ENCODE measurements at places on chromosomes 5 and 9.
A peak's percentile ranks its signal among the peaks of the same experiment; 100 is the strongest.

DNA sequence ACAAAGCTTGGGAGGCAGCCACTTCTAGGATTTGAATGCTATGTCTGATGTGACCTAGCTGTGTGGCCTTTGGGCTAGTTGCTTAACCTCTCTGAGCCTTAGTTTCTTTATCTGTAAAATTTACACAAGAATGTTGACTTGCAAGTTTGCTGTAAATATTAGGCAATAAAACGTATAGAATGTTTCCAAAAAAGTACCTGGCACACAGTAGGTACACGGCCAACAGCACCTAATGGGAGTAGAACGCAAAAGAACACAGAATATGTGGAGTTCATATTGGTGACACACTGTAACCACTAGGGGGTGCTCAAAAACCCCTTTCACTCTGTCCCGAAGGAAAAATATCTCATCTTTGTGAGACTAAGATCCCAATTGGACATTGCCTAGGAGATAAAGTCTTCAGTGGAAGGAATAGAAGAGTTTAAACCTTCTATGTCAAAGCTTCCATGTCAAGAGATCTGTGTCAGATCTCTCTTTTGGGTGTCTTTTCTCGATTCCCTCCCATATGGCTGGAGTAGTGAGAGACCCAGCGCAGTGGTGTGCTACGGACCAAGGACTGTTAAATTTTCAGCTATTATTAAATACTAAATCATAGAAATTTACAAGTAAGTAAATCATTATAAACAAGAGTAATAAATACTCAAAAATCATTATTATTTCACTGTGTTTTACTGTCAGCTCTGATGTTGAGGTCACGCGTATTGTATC is 145.4 kb upstream of the RAD23B start:
- DNase-seq, result peak; percentile 1

- DNase-seq, result no peak
Observed at GRCh38 chr5:36631620-36632362, 25.4 kb downstream of the SLC1A3 start.

GRCh38 chr5:83496626-83497025 is 25.1 kb downstream of the VCAN start:
- DNase-seq, result no peak

- no peak for DNase-seq
Observed at GRCh38 chr5:98587166-98587565, 186.3 kb upstream of the RGMB start.

DNA sequence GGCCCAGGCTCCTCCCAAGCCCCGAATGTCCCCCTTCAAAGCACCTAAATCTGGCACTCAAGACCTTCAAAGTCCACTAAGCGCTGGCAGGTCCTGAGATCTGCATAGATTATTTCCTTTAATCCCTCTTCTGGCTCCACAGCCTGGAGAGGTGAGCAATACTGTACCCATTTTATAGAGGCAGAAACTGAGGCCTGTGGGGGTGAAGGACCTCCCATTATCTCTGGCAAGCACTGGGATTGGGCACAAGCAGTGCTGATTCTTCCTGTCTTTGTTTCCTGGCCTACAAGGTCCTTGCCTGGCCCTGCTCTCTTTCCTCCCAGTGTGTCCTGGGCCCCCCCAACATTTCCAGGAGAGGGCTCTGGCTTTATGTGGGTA is 252.3 kb downstream of the PBX3 start:
- DNase-seq, result no peak

DNA sequence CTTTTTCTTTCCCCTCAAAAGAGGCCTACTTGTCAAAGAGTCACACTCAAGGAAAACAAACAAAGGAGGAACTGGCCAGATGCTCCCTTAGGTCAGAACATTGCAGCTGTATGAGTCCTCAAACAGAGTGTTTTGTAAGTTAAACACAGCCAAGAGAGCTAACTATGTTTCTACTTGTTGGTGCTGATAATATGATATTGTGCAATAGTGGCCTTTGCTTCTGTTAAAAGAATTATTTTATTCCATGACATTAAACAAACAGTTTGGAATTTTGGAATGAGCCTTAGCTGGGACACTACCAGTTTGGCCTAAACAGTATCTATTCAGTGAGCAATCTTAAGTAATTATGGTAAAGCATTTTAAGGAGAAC is 56.0 kb upstream of the TPD52L3 start:
- DNase-seq, result no peak

GRCh38 chr9:112020680-112021596 is 124.3 kb downstream of the UGCG start:
- no peak for DNase-seq

DNA sequence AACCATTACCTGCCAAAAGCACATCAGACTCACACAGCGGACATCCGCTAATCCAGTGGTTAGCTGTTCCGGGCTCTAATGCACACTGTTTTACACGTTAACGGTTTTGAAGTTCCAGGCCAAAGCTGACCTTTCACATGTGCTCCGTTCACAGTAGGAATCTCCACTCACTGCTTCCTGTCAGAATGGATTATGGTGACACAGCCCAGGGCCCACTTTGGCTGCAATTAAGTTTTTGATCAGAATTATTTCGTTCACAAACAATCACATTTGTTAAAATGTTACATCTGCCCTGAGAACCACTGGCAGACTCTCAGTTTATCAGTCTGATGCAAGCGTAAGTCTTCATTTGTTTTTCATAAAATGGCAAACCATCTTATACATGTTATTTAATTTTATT is 30.2 kb upstream of the CATSPER3 start:
- DNase-seq, result no peak
